ENCODE measurements at places on chromosomes 7 and 10. TPM values are rescaled to one million over a fixed set of nuclear protein-coding genes. Genes with fewer than 3 reads are reported as not detected.

GRCh38 chr10:121242741-121243608 is 355.3 kb downstream of the FGFR2 start:
- no peaks in the 10 kb centered on the region for H3K36me3 ChIP-seq
- no peak overlapping the region for H3K27ac ChIP-seq
- DNase-seq, result no peak

GRCh38 chr10:82319562-82319961 is 444.6 kb downstream of the NRG3 start:
- no peak overlapping the region for H3K27ac ChIP-seq
- DNase-seq, result no peak
- no peak overlapping the region for H3K4me3 ChIP-seq
- H3K27me3 ChIP-seq, result peaks cover 4% of the 10 kb centered on the region

The TFEC gene
- total RNA-seq, result not detected

DNA sequence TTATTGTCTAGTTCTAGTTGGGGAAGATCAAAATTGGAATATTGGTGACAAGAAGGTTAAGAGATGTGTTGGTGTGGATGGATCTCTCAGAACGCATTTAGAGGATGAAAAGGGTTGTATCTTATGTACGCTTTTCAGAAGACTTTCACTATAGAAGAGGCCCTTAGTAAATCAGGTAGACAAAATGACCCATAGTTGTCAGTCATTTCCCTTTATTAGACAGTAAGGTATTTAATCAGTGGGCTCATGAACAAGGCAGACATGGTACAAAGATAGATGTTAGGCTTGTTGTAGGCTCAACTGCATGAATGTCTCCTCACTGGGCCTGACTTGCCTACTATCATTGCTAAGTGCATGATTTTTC is 359.2 kb downstream of the PHF14 start:
- H3K27me3 ChIP-seq, result no peaks in the 10 kb centered on the region
- DNase-seq, result no peak
- no peaks in the 10 kb centered on the region for H3K4me1 ChIP-seq
- no peaks in the 10 kb centered on the region for H3K36me3 ChIP-seq

DNA sequence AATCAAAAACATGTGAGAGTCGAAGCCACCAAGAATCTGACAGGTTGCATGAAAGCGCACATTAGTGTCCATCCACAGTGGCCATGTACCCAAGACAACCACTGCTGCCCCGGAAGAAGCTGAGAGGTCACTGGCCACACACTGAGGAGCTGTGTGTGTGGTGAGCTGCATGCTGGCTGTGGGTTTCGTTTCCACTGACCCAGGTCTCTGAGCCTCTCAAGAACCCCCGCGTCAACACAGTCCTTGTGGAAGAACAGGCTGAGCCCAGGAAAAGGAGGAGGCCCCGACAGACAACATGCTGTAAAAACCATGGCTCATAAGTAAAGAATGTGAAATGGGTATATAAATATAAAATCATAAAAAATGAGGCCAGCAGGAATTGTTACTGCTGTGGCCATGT is 8.2 kb downstream of the VIPR2 start:
- H3K27ac ChIP-seq, result no peak overlapping the region
- H3K4me1 ChIP-seq, result no peaks in the 10 kb centered on the region
- no peaks in the 10 kb centered on the region for H3K36me3 ChIP-seq
- H3K4me3 ChIP-seq, result no peak overlapping the region

GRCh38 chr10:71746344-71747037 is 26.8 kb downstream of the VSIR start:
- no peaks in the 10 kb centered on the region for H3K36me3 ChIP-seq
- H3K27ac ChIP-seq, result no peak overlapping the region
- no peaks in the 10 kb centered on the region for H3K27me3 ChIP-seq
- H3K4me1 ChIP-seq, result no peaks in the 10 kb centered on the region

The FOXP2 gene
- 4.3 TPM for total RNA-seq

DNA sequence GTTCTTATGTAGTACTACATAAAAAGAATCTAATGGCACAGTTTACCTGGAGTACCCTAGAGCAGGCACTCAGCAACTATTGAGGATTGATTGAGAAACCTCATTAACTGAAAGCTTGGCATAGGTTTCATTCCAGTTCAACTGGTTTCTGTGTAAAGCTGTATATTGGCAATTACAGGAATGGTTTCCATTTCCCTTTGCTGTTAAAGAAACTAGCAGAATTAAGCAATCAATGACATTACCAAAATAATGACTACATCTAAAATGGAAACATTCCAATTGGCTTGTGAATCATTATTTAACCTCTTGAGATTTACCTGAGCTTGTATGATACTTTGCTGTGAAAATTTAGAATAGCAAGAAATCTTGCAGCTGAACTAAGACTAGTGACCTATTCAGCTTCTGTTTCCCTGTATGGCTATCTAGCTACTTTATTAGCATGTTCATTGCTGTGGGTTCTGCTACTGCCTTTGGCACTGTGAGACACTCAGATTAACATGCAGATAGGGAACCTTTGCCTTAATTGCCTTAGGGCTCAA is 33.5 kb upstream of the CADPS2 start:
- peak; percentile 90 for DNase-seq
- peaks cover 30% of the 10 kb centered on the region for H3K4me1 ChIP-seq
- no peaks in the 10 kb centered on the region for H3K36me3 ChIP-seq
- H3K27ac ChIP-seq, result peak overlapping the region; percentile 64

DNA sequence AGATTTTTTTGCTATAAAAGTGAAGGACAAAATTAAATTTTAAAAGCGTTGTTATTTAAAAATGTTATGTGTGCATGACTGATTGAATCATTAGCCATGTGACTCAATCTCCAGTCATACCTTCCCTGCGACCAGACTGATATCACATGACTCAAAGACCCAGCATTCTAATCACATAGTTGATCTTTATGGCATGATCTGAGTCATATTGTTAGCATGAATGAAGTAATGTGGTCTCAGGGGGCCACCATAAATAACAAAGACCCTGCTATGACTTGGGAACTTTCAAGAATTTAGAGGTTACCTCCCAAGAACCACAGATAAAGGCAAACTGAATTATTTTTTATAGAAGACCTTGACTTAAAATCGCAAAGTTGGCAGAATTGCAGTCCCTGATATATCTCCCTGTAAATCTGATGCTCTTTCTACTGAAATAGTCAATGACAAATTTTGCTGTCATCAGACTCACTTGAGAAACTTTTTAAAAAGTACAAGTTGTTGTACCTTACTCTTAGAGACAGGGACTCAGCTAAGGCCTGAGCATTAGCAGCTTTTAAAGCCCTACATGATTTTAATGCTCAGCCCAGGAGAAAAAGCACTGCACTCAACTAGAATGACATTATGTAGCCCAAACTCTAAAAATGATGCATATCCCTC is 717.3 kb downstream of the XPNPEP1 start:
- no peak overlapping the region for H3K27ac ChIP-seq
- H3K36me3 ChIP-seq, result no peaks in the 10 kb centered on the region
- peak; percentile 34 for DNase-seq
- H3K27me3 ChIP-seq, result no peaks in the 10 kb centered on the region

The COX15 gene
- total RNA-seq, result 35.2 TPM

DNA sequence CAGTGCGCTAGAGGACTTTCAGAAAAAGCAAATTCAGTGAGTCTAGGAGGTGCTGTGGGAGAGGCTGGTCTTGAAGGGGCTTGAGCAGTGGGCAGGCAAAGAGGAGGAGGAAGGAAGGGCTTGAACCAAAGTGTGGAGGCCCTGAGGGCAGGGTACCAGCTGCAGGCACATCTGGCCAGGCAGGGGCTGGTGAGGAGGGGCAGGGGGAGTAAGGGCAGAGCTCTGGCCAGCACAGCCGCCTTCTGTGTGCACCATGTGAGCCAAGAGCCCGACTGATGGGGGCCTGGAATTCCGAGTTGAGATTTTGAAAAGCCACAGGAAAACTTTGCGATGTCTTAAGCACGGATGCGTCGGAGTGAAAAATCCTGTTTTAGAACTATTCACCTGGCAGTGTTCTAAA is 74.5 kb downstream of the PRPF18 start:
- H3K27ac ChIP-seq, result no peak overlapping the region
- no peak for DNase-seq
- no peaks in the 10 kb centered on the region for H3K27me3 ChIP-seq
- no peaks in the 10 kb centered on the region for H3K4me1 ChIP-seq

GRCh38 chr7:135650831-135651573 is 11.3 kb upstream of the STMP1 start:
- no peaks in the 10 kb centered on the region for H3K4me1 ChIP-seq
- no peak overlapping the region for H3K27ac ChIP-seq
- H3K36me3 ChIP-seq, result no peaks in the 10 kb centered on the region
- no peaks in the 10 kb centered on the region for H3K27me3 ChIP-seq

All from PC-9 (cell line).